ENCODE measurements at places on chromosomes 11 and 22.

DNA sequence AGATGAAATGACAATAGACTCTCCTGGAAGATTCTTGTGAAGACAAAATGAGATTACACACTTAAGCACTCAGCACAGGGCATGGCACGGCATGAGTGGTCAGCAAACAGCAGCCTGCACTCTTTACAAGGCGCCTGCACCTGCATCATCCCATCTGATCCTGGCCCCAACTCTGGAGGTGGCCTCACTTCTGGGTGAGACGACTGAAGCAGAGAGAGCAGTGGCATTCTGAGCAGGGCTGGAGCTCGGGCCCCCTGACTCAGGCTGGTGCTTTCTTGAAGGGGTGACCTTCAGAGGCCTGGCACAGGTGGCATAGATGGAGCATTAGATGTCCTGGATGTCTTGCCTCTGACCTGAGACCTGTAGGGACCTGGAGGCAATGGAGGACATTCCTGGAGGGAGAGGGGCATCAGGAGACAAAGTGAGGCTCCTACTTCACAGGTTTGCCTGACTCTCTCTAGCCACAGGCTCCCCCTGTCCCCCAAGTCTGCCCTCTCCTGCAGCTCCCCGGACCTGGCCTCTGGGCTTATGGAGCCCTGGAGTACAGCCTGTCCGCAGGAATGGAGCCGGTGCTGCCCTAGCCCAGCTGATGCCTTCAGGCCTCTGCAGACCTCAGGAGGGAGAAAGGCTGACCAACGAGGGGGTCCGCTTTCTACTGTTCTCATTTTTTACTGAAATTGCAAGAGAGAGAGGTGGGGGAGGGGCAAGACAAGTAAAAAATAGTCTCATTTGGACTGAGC lies 65.5 kb upstream of the THY1 start:
- no peak for DNase-seq

GRCh38 chr11:113249491-113249763 lies 65.0 kb upstream of the TTC12 start:
- no peak for DNase-seq

- no peak for DNase-seq
Measured at GRCh38 chr22:50317178-50317577, 9.6 kb downstream of the DENND6B start.

DNA sequence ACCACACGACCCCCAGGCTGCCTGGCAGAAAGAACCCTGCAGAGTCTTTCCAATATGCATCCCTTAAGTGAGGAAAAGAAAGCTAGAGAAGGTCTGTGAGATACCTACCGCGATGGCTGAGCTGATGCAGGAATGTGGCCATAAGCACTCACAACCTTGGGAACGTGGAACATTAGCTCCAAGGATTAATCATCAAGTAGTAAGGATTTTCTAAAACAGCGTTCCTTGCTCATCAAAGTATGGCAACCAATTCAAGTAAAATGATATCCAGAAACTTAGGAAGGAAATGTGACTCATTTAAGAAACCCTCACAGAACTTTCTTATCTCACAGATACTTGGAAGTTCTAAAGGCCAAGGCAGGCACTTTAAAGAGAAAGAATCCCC lies 12.8 kb downstream of the PACSIN2 start:
- no peak for DNase-seq

DNA sequence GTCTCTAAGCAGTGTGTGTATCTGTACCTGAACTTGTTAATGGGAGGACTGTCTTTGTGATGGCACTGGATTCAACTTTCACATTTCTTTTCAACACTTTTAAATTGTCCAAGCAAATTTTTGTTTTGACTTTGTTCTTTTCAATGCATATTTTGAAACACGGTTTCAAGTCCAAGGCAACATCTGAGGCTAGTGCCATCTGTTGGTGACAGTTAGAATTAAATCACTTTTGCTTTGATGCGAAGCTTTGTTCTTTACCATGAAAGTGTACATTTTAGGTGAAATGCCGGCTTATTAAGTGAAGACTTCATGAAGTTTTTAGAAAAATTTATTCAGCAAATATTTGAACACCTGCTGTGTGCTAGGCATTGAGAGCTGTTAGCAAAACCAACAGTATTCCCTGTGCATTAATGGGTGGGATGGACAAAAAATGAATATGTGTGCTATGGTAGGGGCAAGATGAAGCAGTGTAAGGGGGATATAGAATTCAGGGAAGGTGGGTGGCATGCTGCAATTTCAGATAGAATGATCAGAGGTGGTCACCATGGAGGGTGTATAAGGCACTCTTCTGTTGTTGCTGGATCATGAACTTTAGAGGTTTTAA lies 70.2 kb downstream of the DDX10 start:
- DNase-seq: no peak

DNA sequence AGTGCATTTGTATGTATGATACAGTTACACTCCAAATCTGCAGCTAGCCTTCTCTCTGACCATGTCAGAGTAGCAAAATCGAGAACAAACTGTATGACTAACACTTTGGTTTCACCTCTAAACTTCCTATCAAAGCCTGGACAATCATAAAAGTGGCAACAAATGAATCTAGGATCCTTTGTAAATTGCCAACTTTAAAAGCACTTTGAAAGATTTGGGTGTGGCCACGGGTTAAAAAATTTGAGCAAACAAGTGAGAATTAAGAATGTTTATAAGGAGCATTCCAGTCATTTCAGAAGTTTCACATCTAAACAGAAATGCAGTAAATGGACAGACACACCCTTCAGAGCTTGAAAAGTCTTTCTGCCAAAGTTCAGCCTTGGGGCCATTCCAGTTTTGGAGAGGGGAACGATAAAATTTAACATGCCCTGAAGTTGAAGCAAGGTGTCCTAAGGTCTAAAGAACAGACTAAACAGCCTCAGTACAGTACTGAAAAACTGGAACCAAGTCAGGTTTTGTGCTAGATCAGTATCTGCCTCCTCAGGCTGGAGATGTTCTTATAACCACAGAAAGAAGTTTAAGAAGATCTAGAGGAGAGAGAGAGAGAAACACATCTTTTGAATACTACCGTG lies 181.9 kb upstream of the BDNF start:
- DNase-seq: no peak

- no peak for DNase-seq
Measured at GRCh38 chr11:15038963-15039362, 34.4 kb upstream of the CALCB start.

GRCh38 chr11:15629690-15630321 lies 515.1 kb downstream of the INSC start:
- no peak for DNase-seq

GRCh38 chr11:110518809-110519514 lies 89.2 kb downstream of the FDX1 start:
- DNase-seq: no peak

GRCh38 chr11:68912254-68912653 lies 8.6 kb downstream of the IGHMBP2 start:
- no peak for DNase-seq

- DNase-seq: no peak
Measured at GRCh38 chr11:9367551-9367950, 16.9 kb upstream of the IPO7 start.

DNA sequence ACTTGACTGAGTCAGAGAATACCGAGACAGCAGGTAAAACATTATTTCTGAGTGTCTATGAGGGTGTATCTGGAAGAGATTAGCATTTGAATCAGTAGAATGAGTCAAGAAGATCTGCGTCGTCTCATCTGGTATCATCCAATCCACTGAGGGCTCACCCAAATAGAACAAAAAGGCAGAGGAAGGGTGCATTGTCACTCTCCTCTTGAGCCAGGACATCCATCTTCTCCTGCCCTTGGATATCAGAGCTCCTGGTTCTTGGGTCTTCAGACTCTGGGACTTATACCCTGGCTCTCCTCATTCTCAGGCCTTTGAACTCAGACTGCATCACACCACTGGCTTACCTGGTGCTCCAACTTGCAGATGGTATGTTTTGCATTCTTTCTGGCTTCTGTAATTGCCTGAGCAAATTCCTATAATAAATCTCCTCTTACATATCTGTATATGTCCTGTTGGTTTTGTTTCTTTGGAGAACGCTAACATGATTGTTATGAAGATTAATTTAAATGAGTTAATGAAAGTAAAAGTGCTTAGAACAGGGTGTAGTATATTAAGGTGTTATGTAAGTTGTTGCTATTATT lies 49.3 kb downstream of the ME3 start:
- no peak for DNase-seq

DNA sequence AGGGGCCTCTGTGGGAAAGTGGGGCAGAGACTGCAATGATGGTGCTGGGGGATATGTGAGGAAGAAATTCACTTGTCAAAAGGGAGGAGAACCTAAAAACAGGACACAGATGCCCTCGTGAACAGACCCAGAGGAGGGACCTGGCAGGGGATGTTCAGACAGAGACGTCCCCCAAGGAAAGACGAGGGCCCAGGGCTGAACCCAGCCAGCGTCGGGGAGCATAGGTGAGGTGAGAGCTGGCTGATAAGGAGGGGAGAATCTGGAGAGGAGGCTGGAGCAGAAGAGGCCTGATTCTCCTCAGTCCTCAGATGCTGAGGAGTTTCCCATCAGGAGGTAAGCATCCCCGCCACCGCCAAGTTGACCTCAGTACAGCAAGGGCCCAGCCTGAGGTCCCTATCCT lies 31.4 kb downstream of the IGLL5 start:
- no peak for DNase-seq

Measured in activated CD4-positive, alpha-beta T cell treated with anti-CD3 and anti-CD28 coated beads for 1 hour (primary cell).